ENCODE measurements at places on chromosomes 5 and 9.

GRCh38 chr9:90499761-90500160 lies 142.9 kb downstream of the DIRAS2 start:
- no peak for DNase-seq

DNA sequence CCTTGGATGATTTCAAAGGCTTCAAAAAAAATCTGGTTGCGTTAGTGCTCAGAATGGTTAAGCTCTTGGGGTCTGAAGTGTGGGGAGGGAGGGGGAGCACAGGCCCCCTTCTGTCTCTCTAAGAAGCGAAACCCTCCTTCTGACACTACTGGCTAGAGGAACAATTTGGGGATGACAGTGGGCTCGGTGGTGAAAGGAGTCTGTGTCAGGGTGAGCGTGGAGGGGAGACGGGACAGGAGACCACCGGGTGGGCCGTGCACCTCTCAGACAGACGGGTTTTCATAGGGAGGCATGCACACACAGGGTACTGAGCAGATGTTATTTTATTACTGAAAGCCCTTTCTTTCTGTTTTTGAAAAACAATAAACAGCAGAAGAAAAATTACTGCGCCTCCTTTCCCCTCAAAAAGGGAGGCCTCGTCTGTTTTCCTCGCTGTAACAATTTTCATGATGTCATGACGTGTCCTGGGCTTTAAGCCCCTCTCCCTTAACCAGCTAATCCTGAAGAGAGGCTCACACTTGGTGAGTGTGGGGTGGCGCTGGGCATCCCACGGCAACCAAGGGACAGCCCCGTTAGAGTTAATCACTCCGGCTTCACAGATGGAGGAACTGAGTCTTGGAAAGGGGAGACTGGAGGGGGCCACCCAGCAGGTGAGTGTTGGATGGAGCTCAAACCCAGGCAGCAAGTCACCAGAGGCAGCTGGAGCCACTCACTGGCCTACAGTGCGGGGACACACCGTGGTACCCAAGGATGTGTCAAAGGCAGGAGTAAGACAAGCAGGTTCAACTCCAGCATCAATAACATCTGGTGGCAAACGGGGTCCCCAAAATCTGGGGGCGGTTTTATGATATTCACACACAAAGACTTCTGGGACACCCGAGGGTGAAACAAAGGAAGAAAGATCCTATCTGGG lies 53.4 kb downstream of the PTCH1 start:
- no peak for DNase-seq

GRCh38 chr9:10331157-10331556 lies 281.6 kb downstream of the PTPRD start:
- DNase-seq, result no peak

GRCh38 chr9:14500705-14501104 lies 186.8 kb upstream of the NFIB start:
- DNase-seq, result no peak

DNA sequence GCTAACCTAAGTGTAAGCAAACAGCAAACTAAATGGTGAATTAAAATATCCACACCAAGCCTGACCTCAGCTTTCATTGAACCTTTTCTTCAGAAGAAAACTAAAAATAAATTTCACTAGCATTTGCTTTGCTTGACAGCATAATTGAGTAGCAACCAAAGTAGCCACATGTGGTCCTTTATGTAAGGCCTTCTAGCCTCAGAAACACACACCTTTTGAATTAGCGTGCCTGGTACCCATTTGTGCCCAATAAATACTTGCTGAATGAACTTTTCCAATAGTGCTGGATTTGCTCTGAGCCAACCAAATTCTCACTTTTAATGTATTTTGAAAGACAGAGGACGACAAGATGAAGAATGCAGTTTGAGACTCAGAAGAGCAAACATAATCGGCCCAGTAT lies 2.1 kb upstream of the NIPBL start:
- no peak for DNase-seq

DNA sequence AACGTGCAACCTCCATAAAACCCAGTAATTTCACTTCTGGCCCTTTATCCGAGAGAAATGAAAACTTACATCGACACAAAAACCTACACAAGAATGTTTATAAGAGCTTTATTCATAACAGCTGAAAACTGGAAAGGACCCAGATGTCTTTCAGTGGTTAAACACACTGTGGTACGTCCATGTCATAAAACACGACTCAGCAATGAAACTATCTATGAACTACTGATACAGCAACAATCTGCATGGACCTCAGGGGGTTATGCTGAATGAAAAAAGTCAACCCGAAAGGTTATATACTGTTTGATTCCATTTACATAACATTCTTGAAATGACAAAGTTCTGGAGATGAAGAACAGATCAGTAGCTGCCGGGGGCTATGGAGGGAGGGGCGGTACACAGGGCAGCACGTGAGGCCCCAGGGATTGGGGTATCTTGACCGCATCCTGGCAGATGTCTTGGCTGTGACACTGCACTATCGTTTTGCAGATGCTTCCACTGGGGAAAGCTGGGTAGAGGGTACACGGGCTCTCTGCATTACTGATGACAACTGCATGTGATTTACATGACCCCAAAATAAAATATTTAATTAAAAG lies 4.1 kb downstream of the CCDC127 start:
- no peak for DNase-seq

DNA sequence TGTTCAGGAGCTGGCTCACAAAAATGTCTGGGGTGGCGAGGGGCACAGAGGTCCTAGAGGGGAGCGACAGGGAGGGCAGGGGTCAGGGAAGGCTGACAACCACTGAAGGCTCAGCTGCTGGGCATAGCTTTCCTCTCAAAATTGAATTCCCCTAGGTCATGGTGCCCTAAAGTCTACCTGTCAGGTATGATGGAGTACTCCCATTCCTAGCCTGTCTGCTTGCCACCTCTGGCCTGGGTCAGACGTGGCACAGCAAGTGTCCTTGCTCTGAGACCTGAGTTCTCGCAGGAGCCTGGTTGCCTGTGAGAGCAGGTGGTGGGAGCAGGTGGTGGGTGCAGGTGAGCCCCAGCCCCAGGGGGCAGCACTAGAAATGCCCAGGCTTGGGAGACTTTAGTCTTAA lies 175.4 kb downstream of the PJA2 start:
- DNase-seq, result no peak

DNA sequence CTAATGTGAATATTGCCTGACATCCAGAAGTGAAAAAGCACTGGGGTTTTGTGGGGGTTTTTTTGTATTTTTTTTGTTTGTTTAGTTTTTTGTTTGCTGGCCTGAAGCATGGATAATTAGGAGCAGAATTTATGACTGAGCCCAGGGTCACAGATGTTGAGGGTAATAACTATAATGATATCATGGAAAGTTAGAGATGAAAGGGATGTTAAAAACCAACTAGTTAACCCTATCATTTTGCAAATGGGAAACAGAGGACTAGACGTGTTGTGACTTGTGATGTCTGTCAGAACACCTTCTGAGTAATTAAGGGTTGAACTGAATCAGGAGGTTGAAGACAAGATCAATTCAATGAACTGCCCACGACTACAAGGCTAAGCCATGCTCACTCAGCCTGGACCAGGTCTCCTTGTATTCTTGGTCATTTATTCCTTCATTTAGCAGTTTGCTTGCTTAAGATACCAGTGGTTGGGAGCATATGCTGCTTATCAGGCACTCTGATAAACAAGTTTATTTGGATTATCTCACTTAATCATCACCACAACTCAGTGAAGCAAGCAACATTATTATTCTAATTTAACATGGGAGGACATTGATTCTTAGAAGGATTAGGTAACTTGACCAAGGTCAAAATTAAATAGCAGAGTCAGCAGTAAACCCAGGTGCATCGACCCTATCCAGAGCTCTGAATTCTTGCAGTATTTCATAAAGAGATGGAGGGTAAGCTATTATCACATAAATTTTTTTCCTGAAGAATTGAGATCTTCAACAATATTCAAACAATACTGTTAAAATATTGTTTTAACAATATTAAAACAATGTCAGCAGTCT lies 75.7 kb upstream of the PIK3R1 start:
- DNase-seq, result no peak

GRCh38 chr9:110911659-110912418 lies 126.4 kb downstream of the LPAR1 start:
- DNase-seq, result no peak

DNA sequence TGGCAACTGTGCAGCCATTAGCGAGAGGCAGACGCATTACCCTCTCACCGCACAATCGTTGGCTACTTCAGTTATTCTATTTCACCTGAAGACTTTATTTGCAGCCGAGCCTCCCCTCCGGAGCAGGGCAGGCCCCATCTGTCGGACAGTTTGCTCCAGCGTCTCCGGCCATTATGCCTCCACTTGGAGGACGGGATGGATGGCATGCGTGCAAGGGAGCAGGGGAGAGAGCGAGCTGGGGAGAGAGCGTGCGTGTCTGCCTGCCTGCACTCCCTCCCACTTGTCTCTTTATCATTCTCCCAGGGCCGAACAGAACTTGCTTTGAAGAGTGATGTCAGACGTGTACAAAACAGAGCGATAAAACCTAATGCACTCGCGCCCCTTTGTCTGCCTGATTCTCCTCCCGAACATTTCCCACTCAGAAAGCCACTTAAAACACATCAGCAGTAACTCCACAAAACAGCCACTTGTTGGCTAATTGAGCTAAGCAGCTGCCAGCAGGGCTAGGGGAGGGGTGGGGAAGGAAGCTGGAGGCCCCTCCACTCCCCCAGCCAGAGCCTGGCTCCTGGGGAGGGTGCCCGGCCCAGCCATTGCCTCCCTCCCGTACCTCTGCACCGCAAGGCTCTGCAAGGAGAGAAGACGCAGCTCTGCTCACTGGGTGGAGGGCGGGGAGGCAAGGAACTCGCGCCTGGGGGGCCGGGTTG lies 43.4 kb upstream of the FUBP3 start:
- no peak for DNase-seq

DNA sequence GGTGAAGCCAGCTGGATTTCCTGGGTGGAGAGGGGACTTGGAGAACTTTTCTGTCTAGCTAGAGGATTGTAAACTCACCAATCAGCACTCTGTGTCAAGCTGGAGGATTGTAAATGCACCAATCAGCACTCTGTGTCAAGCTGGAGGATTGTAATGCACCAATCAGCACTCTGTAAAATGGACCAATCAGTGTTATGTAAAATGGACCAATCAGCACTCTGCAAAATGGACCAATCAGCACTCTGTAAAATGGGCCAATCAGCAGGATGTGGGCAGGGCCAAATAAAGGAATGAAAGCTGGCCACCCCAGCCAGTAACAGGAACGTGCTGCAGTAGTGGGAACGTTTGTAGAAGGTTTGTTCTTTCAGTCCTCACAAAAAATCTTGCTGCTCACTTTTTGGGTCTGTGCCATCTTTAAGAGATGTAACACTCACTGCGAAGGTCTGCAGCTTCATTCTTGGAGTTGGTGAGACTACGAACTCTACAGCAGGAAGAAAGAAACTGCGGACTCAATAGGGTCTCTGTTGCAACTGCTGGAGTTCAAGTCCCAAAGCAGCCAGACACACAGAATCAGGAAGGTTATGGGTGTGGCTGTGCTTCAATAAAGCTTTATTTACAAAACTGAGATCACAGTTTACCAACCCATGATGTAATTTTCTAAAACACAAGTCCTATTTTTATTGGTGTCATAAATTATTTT lies 145.7 kb upstream of the ERCC6L2 start:
- DNase-seq, result no peak

DNA sequence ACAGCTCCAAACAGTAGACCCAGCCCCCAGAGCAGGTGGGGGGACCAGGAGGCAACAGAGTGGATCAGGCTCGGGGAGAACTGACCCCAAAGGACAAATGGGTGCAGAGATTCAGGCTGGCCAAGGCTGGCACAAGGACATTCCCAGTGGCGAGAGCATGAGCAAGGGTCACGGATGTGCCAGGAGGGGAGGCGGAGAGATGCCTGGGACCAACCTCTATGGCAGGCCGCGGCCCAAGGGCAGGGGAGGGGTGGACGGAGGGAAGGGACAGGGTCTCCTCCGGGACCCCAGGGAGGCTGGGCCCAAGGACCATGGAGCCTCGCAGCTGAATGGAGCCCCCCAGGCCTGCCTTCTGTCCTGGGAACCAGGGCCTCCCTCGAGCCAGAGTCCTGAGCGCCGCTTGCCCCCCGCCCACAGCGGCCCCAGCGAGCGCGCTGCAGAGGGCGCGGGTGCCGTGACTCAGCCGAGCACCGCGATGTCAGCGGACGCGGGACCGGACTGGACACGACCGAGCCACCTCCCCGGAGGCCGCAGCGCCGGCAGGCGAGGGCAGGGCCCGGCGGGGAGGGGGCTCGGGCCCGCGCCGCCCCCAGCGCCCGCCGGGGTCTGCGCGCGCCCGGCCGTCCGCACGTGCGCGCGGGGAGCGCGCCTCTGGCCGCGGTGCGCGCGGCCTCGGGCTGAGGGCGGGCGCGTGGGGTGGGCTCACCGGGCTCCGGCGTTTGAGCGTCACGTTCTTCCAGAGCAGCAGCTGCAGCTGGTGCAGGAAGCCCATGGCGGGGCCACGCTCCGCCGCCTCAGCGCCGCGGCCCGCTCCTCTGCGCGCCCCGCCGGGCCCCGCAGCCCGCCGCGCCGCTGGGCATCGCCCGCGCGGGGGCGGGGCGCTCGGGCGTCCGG lies at the start of gene ABCA2:
Gene ABCA2 (minus strand): TSS at position 869 of the 894 bp plus-strand sequence. CDS start 97 bp downstream, at position 772.
- DNase-seq, result no peak

GRCh38 chr9:123085916-123086315 lies 52.4 kb downstream of the GPR21 start:
- DNase-seq, result no peak
